ENCODE measurements at places on chromosomes 1 and 21.
A peak's percentile ranks its signal among the peaks of the same experiment; 100 is the strongest.

DNA sequence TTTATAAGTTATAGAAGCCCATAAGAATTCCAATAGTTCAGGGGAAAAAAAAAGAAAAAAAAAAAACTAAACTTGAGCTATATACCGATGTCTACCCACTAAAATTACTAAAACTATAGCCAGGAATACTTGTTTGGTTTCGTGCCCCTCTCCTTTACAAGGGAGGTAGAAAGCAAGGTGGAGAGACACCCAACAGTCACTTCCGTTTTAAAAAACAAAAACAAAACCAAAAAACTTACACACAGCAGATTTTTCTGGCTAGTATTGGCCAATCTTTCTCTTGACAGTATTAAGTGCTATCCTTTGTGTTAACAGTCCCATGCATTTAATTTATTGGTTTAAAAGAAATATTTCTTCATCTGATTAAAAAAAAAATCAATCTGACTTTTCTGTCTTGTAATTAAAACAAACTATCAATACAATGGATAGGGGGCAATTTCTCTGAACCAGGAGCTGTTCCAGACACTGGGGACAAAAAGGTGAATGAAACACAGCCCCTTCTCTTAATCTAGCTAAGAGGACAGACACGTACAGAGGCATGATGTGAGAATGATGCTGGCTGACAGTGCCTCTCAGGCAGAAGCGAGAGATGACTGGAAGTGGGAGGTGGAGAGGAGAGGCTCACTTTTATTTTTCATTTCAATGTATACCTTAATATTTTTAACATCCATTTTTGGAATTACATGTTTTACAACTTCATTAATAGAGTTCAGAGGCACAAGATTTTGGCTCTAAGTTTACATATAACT, 214.8 kb downstream of the RERE start:
- DNase-seq: no peak

GRCh38 chr1:52544665-52545525, 8.0 kb downstream of the TUT4 start:
- DNase-seq: no peak

DNA sequence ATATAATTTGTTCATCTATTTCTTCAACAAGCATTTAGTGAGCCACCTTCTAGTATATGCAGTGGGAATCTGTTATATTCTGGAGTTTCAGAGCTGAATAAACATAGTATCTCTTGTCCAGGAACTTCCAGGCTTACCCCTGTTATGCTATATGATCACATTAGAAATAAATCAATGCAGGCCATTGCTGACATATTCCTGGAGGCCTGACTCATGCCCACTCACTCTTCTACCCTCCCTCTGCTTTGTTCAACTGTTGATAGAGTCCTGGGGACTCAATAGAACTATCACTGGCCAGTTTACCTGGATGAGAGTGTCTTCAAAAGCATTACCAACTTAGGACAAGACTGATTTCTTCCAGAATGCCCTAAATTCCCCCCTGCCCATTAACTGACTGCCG, 29.3 kb upstream of the SRSF10 start:
- DNase-seq: no peak

DNA sequence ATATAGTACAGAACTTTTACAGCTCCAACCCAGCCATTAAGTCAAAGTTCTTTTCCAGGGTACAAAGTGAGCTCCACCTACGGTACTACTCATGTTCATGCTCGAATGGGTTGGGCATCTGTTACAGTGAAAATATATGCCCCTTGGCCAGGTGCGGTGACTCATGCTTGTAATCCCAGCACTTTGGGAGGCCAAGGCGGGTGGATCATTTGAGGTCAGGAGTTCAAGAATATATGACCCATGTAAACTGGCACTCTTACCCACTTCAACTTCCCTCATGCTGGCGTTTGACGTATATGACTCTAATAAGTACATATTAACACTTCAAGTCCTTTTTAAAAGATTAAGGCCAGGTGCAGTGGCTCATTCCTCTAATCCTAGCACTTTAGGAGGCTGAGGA, 71.3 kb upstream of the PKN2 start:
- DNase-seq: no peak

- peak; percentile 30 for DNase-seq
These were observed 404 bp downstream of the LRRC8C start for GRCh38 chr1:89633248-89633799.

DNA sequence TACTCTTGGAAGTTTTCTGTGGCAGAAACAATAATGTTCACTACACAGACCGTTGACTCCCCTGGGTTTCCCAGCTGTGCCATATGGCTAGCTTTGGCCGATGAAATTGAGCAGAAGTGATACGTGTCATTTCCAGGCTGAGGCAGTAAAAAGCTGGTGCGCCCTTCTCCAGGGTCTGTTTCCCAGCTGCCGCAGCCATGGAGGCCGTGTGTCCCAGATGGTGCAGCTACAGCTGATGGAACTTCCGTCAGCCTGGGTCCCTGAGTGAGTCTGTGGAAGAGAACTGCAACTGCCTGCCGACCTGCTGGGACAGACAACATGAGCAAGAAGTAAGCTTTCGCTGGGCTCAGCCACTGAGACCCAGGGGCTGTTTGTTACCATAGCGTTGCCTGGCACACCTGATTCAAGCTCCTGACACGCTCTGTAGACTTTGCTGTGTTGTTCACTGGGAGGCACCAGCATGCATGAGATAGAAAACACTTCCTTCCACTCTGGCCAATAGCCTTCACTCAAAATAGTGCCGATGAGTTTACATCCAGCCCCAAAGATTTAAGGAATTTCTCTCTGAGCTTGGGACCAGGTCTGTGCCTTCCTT, 116.3 kb upstream of the SLC25A33 start:
- no peak for DNase-seq

GRCh38 chr1:231969076-231969475, 342.5 kb downstream of the DISC1 start:
- no peak for DNase-seq

GRCh38 chr1:241614144-241614543, 26.0 kb downstream of the CHML start:
- DNase-seq: no peak

DNA sequence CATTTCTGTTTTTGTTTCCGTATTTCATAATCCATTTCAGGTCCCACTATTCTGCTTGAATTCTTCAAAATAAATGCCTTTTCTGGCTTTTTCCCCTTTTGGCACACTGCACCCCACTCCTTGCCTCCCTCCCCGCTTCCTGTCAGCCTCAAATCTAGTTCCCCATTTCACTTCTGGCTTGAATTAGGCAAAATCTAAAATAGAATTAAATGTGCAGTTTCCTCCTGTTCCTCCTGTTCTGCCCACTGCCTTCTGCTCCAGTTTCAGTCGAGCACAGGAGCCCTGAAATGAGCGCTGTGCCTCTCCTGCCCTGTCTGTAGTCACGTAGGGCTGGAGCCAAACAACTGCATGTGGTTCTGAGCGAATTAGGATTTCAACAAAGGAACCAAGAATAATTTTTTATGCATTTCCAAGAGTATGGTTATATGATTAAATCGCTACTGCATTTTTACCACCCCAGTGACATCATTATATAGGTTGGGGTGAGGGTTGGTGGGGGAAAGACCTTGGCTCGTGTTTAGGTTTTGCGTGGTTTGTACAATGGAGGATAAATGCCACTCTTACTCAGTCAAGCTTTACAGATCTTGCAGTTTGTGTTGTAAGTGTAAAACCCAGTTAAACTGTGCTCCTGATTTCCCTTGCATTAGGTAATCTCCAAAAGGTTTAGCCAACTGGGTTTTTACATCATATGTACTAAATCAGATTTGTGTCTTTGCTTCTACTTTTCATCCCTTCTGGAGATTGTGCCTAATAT, 114.9 kb downstream of the VPS13D start:
- no peak for DNase-seq

GRCh38 chr1:235093013-235093695, 35.5 kb downstream of the TOMM20 start:
- peak; percentile 36 for DNase-seq

GRCh38 chr1:175749075-175749474, 5.7 kb upstream of the TNR start:
- no peak for DNase-seq

DNA sequence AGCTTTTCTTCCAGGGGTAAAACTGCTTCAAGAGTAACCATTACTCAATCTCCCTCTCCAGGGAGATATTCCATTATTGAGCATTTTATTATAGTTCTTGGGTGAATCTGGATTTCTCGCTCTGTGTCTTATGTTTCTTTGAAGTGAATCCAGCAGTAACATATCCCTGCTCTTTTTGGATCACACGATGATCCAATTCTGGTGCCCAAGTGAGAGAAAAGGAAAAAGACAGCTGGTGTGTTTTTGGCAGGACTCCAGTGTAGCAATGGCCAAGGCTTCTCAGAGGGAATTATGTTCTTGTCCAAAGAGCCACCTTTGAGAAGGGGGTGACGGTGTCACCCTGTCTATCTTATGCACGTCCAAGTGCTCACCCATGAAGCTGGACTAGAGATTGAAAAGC, 140.3 kb upstream of the ERRFI1 start:
- DNase-seq: no peak

GRCh38 chr21:41877901-41878830, 978 bp downstream of the PRDM15 start:
- DNase-seq: peak; percentile 7

- DNase-seq: no peak
These were observed 1.3 kb upstream of the CACNA1E start for GRCh38 chr1:181482001-181482430.

GRCh38 chr21:38012672-38013071, 96.4 kb upstream of the KCNJ6 start:
- DNase-seq: no peak

DNA sequence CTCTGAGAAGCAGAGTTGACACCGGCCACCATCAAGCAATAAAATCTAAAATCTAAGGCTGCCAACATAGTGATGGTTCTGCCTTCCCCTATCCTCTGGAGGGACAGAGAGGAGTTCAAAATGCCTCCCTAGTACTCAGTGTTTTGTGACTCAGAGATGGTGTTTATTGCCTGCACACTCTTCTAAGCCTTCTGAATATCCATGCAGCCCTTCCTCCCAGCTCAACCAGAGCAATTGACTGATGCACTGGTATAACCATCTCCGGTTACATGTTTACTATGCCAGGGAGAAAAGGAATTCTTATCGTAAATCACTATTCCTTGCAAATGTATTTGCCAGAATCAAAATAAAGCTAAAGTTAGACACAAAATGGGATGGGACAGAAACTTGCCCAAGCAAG, 132.9 kb upstream of the RAB4A start:
- DNase-seq: no peak

GRCh38 chr1:220999872-221000863, 120.9 kb downstream of the HLX start:
- DNase-seq: no peak

DNA sequence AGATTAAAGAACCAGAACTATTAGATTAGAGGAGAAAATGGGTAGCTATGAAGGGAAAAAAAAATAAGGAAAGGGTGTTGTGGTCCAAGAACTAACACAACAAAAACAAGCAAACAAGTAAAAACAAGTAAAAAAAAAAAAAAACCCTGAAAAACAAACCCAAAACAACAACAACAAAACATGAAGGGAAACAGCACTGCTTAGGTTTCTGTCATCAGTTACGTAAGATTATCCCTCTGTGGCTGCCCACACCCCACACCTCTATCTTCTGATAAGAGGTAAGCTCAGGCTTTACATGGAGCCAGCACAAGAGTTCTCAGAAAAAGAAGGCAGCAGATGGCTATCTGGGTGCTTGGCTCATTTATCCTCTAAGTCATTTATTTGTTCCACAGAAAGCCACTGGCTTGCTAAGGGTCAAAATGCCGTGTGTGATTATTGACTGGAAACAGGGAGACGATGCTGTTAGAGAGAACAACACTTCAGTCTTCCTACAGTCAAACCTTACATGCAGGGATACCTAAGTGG, 57.5 kb downstream of the KIAA0319L start:
- DNase-seq: no peak

- peak; percentile 36 for DNase-seq
These were observed 682 bp upstream of the RWDD3 start for GRCh38 chr1:95233319-95233736.

GRCh38 chr1:81209461-81209860, 591.3 kb upstream of the ADGRL2 start:
- no peak for DNase-seq

GRCh38 chr1:201083741-201084140, 28.5 kb downstream of the CACNA1S start:
- no peak for DNase-seq

- DNase-seq: peak; percentile 65
These were observed at the start of gene MRPL39 for GRCh38 chr21:25607151-25608043. Gene MRPL39 (minus strand): TSS chr21:25607481. CDS start chr21:25607475, 6 bp downstream.

DNA sequence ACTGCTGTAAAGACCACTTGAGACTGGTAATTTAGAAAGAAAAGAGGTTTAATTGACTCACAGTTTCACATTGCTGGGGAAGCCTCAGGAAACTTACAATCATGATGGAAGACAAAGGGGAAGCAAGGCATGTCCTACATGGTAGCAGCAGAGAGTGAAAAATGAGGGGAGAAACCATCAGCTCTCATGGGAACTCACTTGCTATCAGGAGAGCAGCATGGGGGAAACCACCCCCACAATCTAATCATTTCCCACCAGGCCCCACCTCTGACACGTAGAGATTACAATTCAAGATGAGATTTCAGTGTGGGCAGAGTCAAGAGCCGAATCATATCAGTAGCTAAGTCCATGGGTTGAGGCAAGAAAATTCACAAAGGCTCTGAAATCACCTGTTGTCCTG, 23.8 kb upstream of the LYPD8 start:
- no peak for DNase-seq

DNA sequence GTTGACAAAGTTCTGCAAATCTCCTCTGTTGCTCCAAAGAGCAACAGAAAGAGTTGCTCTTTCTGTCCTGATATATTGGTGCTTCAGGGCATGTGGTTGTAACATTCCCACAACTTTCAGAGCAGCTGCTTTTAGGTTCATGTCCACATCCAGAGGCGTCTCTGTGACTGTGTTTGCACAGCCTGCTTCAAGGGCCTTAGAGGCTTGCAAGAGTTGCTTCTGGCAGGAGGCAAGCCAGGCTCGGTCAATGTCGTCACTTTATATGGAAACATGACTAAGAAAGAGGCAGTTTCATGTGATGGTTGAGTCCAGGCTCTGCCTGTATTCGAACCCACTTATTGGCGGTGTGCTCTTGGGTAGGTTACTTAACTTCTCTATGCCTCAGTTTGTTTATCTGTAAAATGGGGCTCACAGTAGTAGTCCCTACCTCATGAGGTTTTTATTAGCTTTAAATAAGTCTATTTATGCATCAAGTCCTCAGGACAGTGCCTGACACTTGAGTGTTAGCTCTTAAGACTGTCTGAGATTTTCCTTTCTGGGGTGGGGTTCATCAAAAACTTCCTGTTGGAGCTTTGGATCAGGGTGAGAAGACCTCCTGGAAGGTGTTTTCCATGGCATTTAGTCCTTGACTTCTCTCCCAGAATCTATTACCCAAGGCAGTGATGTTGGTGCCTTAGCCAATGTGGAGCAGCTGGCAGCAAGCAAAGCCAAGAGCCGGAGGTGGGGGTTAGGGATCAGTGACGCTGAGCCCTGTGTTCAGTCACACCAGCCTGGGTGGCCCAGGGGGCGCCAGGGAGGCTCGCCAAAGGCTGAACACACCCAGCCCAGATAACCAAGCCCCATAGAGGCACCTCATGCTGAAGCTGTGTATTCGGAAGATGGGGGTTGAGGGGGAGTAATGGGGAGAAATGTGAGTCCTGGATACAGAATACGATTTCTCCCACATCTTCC, 18.9 kb downstream of the LHX4 start:
- no peak for DNase-seq
